Stimulated activated CD8-positive, alpha-beta memory T cell treated with anti-CD3 and anti-CD28 coated beads, Interleukin-15, amount 100 ng/mL, for 1 hour (primary cell): ENCODE measurements at places on chromosomes 1 and 21.

GRCh38 chr21:34367320-34367935 lies 3.6 kb downstream of the KCNE2 start:
- no peak for DNase-seq

GRCh38 chr21:19565587-19565986 lies 1162.0 kb upstream of the TMPRSS15 start:
- no peak for DNase-seq

GRCh38 chr1:21406659-21407058 lies 33.3 kb upstream of the NBPF3 start:
- DNase-seq: no peak

GRCh38 chr1:220699044-220699443 lies 8.9 kb downstream of the C1orf115 start:
- DNase-seq: no peak

- no peak for DNase-seq
These were observed 38.9 kb downstream of the SDCCAG8 start for GRCh38 chr1:243294723-243295121.

DNA sequence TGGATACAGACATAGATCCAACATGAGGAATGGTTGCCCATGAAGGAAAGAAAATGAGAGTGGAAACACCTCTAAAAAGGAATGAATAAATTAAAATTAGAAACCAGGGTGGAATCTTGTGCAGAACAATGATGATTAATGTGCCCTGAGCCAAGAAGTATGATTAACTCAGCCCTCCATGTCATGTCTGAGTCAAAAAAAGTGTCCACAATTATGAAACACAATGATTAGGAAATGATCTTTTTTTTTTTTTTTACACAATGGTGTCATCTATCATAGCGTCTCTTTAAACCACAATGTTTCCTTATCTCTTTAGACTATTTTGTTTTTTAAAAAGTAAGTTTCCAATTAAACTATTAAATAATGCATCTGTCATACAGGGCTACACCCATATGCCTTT lies 78.9 kb upstream of the RAB4A start:
- DNase-seq: no peak
